Smooth muscle cell of the brain vasculature (primary cell): ENCODE measurements at places on chromosomes 1 and 21.

DNA sequence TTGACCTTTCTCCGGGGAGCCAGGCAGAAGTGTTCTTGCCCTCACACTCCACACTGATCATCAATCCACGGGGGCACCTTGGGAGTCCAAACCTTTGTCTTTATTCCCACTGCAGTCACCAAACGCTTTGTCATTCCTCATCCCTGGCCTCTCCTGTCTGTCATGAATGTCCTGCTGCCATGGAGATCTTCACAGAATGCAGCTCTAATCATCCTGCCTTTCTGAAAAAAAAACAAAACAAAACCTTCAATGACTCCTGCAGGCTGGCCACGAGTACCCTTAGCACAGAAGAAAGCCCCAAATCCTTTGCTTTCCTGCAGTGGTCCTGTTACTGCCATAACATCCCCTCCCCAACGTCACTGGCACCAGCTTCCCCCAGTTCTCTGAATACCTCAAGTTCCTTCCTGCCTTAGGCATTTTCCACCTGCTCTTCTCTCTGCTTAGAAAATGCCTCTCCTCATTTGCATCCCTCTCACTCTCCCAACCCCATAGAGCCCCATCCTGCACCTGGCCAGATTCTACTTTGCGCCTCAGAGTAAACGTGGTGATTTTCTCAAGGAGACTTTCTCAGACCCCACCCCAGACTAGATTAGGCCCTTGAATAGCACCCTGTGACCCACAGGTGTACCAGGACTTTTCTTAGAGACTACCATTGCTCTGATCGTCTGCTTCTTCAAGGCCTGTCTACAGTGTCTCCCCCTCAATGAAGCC lies 131.2 kb downstream of the AK5 start:
- DNase-seq, result no peak

- DNase-seq, result no peak
Measured at GRCh38 chr1:33762109-33762830, 101.6 kb upstream of the HMGB4 start.

- no peak for DNase-seq
Measured at GRCh38 chr1:93078638-93078985, 471 bp upstream of the MTF2 start.

DNA sequence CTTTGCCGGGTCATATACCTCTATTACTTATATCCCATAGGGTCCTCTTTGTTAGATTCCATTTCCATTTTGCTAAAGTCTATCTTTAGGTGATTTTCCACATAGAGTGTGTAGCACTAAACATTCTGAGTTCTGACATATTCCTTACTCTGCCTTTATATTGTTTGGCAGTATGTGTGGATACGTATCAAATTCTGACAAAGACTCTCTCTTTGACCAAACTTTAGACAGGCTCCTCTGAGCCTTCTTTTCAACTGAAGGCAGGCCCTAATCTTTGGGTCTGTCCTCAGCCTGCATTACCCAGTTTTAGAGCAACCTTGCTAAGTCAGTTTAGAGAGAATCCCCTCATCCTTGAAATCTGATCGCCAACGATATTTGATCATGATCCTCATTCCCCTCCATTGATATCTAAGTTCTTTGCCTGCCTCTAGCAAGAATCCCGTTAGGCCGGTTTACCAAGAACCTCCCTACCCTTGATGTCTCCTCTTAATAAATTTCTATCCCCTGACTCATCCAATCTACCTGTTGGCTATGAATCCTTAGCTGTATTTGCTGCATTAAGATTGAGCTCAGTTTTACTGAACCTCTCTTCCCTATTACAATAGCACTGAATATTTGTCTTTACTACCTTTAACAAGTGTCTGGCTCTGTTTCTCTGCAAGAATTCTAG lies 10.4 kb upstream of the PPT1 start:
- no peak for DNase-seq

DNA sequence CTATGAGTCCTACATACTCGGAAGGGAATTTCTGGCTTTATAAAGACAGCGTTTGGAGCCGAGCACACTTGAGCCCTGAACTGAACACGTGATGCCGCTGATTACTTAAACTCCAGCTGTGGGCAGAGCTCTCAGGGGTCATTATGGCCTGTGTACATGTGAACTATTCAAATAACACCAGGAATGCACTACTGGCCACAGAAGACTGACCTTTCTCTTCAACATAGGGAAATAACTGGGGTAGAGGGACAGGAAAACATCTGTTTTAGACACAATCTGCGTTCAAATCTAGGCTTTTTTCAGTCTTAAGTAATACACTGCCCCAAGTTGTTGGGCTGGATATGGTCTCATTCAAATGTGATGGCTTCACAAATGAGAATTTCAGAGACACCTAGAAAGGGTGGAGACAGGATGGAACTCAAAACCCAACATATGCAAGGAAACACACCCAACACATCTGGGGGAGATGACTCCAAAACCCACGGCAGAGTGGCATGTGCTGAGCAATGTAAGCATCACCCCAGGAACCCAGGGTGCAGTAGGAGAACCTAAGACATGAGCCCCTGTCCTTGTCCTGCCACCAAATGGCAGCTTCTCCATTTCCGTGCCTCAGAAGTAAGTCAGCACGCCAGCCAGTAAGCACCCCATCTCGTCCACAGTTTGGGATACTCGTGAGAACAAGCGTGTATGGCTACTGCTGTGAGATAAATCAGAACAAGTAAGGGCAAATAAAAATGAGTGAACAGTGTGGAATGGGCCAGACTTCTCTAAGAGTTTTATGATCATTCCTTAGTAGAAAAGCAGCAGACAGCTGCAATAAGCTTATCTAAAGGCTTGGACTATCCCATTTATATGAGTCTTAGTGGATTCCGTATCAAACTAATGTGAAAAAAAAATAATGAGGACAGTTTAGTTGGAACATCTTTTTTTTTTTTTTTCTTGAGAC lies 24.9 kb downstream of the NID1 start:
- DNase-seq, result peak; percentile 79

DNA sequence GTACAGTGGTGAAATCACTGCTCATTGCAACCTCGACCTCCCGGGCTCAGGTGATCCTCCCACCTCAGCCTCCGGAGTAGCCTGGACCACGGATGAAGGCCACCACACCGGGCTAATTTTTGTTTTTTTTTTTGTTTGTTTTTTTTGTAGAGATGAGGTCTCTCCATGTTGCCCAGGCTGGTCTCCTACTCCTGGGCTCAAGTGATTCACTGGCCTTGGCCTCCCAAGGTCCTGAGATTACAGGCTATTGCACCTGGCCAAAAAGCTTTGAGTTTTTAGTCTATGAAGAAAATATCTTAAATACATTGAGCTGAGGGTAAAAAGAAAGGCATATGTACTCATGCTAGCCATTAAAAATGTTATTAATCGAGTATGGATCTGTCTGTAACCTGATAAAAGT lies 3.6 kb downstream of the TMEM50A start:
- no peak for DNase-seq

GRCh38 chr21:28751176-28751575 lies 241.5 kb downstream of the LTN1 start:
- no peak for DNase-seq

GRCh38 chr1:83508485-83509151 lies 490.3 kb downstream of the TTLL7 start:
- peak; percentile 47 for DNase-seq

DNA sequence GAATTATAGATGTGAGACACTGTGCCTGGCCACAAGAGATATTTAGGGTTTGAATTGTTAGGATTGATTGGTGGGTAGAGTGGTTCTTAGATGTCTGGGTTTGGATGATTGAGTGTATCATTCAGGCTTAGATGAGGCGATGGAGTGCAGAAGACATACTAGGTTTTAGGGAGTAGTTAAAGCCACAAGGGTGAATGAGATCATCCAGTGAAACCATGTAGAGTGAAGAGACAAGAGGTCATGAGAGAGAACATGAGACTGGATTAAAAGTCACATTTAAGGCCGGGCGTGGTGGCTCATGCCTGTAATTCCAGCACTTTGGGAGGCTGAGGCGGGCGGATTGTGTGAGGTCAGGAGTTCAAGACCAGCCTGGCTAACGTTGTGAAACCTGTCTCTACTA lies 37.2 kb downstream of the ZFYVE9 start:
- no peak for DNase-seq

DNA sequence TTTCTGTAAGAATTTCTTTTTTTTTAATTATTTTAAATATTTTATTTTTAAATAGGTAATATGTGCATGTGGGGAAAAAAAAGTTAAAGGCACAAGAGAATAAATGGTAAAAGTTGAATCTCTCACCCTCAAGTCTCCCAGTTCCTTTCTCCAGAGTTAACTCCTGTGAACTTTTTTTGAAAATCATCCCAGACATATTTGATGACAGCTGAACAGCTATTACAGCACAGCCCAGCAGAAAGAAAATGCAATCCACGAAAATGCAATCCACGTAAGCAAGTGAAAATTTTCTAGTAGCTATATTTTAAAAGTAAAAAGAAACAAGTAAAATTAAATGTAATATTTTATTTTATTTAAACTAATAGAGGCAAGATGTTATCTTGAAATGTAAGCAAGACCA lies 310.0 kb upstream of the RUNX1 start:
- no peak for DNase-seq

DNA sequence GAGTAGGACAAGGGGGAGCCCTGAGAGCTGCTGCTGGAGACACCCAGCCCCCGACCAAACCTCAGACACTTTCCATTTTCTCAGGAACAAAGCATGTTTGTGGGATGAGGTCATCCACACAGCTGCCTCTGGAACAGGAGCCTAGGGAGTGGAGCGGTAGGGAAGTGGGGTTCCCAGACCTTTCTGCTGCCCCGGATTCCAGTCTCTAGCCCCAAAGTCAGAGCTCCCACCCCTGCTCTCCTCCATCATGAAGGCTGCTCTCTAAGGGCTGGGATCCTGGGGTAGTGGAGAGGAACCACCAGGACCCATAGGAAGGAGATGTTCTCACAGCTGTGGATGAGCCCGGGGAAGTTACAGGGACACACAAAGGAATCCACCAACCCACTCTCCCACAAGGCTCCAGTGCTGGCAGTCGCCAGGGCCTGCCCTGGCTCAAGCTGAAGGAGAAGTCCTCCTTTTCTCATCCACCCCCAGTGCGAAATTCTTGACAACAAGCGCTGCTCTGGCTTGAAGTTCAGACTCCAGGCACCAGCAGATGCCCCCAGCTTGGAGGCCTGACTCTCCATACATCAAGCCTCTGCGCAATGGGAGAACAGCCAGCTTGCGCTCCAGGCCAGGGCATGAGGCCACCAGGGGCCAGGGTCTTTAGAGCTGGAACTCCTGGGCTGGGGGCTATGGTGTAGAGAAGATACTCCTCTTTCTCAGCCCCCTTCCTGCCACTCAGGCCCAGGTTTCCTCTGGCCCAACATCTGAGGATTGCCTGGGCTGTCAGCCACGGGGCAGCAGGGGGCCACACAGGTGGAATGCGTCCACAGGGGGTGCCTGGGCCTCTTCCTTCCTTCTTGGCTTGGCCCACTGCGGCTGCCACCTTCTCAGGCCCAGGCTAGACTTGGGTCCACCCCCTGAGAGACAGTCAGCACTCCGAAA lies 4.5 kb downstream of the FHL3 start:
- no peak for DNase-seq

GRCh38 chr1:201366696-201367095 lies 10.8 kb downstream of the TNNT2 start:
- no peak for DNase-seq

DNA sequence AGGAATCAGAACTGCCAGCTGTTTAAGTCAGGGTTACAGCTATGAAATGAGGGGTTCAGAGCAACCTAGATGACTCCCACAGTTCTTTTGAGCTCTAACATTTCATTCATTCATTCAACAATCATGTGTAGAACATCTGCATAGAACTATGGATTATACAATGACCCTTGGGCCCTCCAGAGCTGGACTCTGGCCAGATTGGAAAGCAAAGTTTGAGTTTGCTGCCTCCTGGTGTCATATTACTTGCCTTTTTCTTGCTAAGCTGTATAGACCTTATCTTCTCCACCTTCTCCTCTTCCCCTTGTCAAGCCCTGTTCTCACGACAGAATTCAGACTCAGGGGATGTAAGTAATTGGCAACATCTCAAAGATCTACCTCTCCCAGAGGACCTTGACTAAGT lies 4.0 kb downstream of the CASQ2 start:
- DNase-seq, result no peak

GRCh38 chr1:183719289-183719688 lies 66.2 kb upstream of the APOBEC4 start:
- DNase-seq, result no peak

DNA sequence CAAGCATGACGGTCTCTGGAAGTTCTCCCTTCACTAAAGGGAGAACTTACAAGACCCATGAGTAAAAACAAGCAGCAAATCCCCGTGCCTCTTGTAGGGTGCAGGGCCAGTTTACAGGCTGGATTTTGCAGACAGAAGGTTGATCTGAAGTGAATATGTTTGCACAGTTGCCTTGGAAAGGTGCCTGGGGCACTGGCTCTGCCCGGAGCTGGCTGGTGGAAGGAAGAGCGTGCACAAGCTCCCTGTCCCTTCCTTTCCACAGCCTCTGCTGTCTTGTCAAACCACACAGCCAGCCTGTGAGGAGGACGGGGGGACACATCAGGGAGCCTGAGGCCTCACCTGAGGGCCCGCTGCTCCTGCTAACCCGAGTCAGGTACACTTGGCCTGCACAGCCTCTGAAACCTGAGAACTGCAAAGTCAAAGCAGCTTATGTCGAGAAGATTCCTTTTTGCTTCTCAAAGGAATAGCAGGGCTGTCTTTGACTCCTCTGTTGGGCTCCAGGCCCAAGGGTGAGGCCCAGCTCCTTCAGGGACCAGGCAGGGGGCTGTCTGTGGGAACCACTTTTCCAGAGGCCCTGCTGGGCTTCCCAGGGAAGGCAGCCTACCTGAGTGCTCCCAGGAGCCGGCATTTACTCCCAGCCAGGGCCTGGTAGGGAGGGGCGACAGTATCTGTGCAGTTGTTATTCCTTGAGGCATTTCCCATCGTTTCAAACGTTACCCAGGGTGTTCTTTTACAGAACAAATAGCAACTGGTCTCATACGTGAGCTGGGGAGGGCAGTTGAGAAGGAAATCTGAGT lies 251.5 kb downstream of the SIPA1L2 start:
- DNase-seq, result no peak

DNA sequence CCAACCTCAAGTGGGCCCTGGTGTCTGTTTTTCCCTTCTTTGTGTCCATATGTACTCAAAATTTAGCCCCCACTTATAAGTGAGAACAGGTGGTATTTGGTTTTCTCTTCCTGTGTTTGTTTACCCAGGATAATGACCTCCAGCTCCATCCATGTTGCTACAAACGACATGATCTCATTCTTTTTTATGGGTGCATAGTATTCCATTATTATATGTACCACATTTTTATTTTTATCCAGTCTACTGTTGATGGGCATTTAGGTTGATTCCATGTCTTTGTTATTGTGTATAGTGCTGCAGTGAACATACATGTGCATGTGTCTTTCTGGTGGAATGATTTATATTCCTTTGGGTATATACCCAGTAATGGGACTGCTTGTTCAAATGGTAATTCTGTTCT lies 27.6 kb downstream of the FCRL3 start:
- DNase-seq, result no peak

GRCh38 chr1:240314845-240315801 lies 223.4 kb downstream of the FMN2 start:
- no peak for DNase-seq

GRCh38 chr1:77399250-77400086 lies 117.6 kb downstream of the AK5 start:
- no peak for DNase-seq

DNA sequence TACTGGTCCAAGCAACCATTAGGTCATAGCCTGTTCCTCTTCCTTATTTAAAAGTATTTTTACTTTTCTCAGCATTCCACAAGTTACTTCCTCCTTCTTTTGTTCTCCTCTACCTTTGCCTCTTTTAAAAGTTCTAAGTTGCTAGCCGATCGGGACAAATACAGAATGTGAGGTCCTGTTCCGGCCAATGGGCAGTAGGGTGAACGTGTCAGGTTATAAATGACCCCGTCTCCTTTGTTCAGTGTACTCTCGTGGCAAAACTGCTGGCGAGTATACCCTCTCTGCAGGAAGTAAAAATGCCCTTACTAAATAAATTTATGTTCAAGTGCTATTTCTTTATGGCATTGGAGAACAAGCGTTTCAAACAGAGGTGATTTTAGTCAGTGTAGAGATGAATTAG lies 2.5 kb downstream of the ADCY10 start:
- no peak for DNase-seq
